ENCODE measurements at places on chromosomes 16 and 17.
A peak's percentile ranks its signal among the peaks of the same experiment; 100 is the strongest.

DNA sequence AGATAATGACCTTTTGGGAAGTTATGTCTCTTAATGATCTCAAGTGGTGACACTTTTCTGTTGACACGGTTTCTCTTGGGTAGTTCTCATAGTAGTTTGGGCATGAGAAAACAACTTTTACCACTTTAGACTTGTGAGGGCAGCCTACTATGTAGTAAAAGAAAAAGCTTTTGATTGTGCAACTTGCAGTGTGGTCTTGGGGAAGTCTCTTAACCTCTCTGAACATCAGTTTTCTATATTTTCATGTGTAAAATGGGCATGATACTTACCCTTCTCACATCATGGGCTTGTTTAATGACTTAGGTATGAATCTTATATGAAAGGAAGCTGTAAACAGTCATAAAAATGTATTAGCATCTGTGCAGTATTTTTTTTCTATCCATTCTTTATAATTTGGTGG lies 11.2 kb downstream of the NF1 start:
- DNase-seq = no peak
- H3K27me3 ChIP-seq = no peaks in the 10 kb centered on the region
- H3K36me3 ChIP-seq = no peaks in the 10 kb centered on the region
- H3K4me3 ChIP-seq = no peak overlapping the region

DNA sequence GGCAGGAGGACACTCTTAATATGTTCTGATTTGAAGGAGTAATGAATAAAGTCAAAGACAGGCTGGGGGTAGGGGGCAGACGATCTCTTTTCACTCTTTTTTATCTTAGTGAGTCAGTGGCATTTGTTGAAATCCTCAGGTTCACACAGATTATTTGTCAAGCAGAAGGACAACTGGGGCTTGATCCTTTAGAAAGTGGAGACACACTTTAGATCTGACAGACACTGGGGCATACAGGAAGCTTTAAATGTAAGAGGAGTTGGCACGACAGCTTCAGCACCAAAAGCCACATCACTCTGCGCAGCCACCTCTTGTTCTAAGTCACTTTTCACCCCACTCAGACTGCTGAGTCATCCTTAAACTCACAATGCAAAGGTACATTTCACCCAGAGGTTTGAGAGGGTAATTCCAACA lies 121.5 kb downstream of the STXBP4 start:
- H3K36me3 ChIP-seq = no peaks in the 10 kb centered on the region
- no peak overlapping the region for H3K27ac ChIP-seq
- H3K4me1 ChIP-seq = no peaks in the 10 kb centered on the region
- H3K4me3 ChIP-seq = no peak overlapping the region

DNA sequence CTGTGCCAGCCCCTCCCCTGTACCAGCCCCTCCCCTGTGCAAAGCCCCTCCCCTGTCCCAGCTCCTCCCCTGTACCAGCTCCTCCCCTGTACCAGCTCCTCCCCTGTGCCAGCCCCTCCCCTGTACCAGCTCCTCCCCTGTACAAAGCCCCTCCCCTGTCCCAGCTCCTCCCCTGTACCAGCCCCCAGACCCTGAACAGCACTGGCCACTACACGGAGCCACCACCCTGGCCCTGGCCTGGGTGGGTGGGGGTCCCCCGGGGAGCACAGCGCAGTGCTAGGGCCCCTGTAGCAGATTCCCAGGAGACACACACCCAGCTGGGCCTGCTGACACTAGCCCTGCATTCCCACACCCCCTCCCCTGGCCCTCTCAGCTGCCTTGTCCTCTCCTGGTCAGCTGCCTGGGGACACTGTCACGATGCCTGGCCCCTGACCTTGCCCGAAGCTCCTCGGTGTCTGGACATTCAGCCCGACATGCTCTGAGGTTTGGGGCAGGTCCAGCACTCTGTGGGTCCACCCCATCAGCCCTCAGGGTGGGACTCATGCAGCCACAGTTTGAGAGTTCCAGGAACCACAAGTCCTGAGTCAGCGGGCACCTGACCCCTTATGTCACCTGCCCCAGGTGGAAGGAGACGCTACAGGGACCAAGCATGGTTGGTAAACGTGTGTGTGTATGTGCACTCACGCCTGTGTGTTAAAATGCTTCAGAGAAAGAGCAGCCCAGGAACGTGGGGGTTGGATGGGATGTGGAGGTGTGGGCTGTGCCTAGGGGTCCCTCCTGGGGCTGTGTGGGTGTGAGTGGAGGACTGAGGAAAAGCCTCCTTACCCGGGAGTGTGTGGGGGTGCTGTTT lies 114.2 kb downstream of the METRNL start:
- H3K4me3 ChIP-seq = no peak overlapping the region
- H3K36me3 ChIP-seq = no peaks in the 10 kb centered on the region

DNA sequence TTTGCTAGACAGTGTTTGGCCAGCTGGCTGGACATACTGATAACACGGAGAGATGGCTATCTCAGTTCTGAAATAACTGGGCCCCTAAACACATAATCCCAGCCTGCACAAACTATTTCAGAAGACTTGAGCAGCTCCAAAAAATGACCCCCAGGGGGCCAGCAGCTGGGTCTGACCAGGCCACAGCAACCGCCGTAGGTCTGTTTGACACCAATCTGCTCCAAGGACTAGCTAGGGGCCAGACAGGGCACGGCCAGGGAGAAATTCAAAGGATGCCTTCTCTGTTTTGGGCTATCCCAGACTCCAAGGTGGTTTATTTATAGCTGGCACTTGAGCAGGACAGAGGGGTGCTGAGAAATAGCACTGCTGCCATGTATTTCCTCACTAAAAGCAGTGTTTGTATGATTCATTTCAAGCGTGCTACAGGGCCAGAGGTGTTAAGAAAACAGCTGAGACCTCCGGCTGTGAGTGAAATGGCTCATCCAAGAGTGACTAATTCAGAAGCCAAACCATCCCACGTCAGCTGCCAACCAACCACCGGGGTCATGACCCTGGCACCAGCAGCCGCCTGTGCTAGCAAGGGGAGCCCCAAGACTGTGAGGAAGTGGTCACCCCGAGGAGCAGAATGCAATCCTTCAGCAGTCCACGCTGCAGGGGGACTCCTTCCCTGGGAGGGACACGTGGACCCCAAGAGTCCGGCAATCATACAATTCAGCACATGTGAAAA lies 5.7 kb downstream of the GGA2 start:
- no peak overlapping the region for H3K4me3 ChIP-seq
- DNase-seq = peak; percentile 51
- H3K27me3 ChIP-seq = no peaks in the 10 kb centered on the region
- no peaks in the 10 kb centered on the region for H3K4me1 ChIP-seq
- H3K36me3 ChIP-seq = no peaks in the 10 kb centered on the region
- H3K27ac ChIP-seq = peak overlapping the region; percentile 68

GRCh38 chr17:46071796-46072195 lies 72.7 kb downstream of the STH start:
- H3K4me1 ChIP-seq = no peaks in the 10 kb centered on the region
- no peak overlapping the region for H3K27ac ChIP-seq
- H3K36me3 ChIP-seq = no peaks in the 10 kb centered on the region
- H3K4me3 ChIP-seq = no peak overlapping the region

DNA sequence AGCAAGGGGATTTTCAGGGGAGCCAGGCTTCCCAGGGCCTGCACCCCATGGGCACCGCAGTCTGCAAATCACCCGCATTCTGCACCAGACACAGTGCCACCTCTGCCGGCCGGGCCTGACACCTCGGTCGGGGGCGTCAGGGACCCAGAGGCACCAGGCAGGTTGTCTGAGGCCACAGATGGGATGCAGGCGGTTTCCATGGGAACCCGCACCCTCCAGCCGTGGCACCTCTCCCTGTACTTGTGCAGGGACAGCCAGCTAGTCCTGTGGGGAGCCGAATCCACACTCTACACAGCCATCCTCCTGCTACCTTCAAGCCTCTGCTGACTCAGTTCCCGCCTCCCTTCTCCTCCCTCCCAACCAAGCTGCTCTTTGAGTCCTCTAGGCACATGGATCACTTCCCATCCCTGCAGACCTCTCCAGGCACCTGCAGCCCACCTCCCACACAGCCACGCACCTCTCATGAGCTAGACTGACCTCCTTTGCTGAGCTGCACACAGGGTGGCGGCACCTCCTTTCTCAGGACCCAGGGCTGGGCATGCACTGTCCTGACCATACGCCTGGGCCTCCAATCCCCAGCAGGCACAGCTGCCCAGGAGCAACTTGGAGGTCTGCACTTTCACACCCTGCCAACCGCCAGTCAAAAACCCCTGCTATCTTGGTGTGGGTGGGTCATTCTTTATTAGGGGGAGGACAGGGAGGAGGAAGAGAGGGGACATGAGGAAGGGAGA lies 119.5 kb downstream of the C16orf78 start:
- peaks cover 2% of the 10 kb centered on the region for H3K4me1 ChIP-seq
- no peak overlapping the region for H3K4me3 ChIP-seq
- no peak overlapping the region for H3K27ac ChIP-seq
- no peaks in the 10 kb centered on the region for H3K36me3 ChIP-seq
- H3K27me3 ChIP-seq = no peaks in the 10 kb centered on the region

- H3K4me3 ChIP-seq = no peak overlapping the region
- no peak for DNase-seq
- no peaks in the 10 kb centered on the region for H3K36me3 ChIP-seq
Measured at GRCh38 chr17:75691371-75691791, 24.2 kb downstream of the SAP30BP start.

GRCh38 chr17:17966399-17966798 lies 5.8 kb downstream of the TOM1L2 start:
- H3K27me3 ChIP-seq = no peaks in the 10 kb centered on the region
- H3K4me3 ChIP-seq = no peak overlapping the region
- no peak overlapping the region for H3K27ac ChIP-seq
- no peaks in the 10 kb centered on the region for H3K4me1 ChIP-seq
- H3K36me3 ChIP-seq = no peaks in the 10 kb centered on the region

DNA sequence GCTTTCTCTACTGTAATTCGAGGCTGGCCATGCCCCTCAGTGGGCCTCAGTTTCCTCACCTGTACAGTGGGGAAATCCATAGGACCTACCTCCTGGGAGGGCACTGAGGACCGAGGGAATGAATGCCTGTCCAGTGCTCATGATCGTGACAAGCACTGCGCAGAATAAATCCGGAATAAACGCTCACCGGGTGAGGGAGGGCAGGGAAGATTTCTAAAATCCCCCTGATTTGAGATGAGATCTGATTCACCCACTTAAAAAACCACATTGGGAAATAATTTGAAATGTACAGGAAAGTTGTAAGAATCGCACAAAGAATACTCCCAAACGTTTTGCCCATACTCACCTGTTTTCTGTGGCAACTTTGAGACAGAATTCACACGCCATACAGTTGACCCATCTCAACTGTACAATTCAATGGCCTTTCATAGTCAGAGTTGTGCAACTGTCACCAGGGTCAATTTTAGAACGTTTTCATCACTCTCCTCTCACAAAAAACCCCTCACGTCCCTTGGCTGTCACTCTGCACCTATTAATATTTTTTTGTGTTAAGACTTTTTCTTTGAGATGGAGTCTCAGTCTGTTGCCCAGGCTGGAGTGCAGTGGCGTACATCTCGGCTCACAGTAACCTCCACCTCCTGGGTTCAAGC lies 49.8 kb downstream of the IRF8 start:
- no peak overlapping the region for H3K4me3 ChIP-seq
- H3K27ac ChIP-seq = no peak overlapping the region
- H3K36me3 ChIP-seq = no peaks in the 10 kb centered on the region
- no peaks in the 10 kb centered on the region for H3K4me1 ChIP-seq

- H3K4me3 ChIP-seq = no peak overlapping the region
- H3K27ac ChIP-seq = no peak overlapping the region
- H3K4me1 ChIP-seq = no peaks in the 10 kb centered on the region
- peaks cover 3% of the 10 kb centered on the region for H3K27me3 ChIP-seq
Measured at GRCh38 chr16:22687031-22687530, 126.9 kb upstream of the HS3ST2 start.

DNA sequence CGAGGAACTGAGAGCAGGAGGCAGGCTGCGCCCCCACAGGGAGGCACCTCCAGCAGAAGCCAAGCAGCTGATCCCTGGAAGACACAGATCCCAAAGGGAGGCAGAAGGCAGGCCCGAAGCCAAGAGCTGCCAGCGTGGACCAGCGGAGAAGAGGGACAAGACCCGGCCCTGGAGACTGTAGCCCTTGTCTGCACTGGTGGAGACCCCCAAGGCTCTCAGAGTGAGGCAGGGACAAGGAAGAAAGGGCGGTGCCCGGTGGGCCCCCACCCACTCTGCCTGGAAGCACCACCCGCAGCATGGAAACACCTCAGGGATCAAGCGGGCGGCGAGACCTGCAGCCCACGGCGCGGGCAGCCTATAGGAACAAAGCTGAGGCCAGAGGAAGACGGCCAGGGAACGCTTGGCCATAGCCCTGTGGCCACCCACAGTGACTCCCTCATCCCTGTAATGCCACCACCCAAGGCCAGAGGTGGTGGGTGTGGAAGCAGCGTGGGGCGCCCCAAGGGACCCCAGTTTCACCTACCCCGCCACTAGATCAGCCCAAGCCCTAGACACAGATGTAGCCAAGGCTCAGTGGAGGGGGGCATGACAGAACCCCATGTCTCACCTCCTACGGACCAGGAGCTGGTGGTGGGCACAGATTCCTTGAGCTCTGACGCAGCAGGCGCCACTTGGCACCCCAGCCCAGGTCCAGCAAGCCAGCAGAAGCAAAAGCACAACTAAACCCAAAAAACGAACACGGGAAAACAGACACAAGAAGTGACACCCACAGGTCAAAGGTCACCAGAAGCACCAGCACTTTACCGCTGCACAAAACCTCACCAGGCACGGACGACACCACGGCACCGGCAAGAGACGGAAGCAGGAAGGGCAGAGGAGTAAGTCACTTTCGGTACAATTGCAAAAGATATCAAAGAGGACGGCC lies 2.9 kb upstream of the SIRT7 start:
- no peaks in the 10 kb centered on the region for H3K36me3 ChIP-seq
- H3K4me3 ChIP-seq = no peak overlapping the region
- no peaks in the 10 kb centered on the region for H3K27me3 ChIP-seq
- no peak overlapping the region for H3K27ac ChIP-seq
